ENCODE measurements at places on chromosomes 2 and 18. TPM values are rescaled to one million over a fixed set of nuclear protein-coding genes. Genes with fewer than 3 reads are reported as not detected.

DNA sequence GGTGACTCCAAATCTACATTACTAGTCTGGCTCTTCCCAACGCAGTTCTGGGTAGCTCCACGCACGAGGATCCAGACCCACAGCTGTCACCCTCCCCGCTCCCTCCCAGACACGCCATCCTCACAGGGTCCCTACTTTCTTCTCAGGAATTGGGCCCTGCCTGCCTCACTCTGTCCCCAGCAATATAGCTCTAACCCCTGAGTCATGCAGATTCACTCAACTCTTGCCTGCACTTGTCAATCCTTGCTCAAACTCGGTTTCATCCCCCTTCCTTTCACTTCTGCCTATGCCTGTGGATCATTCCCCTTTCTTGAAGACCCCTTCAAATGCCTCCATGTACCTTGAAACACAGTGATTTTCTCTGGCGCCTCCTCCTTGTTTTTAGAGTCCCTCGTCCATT is 5.0 kb downstream of the ST8SIA5 start:
- DNase-seq: no peak

DNA sequence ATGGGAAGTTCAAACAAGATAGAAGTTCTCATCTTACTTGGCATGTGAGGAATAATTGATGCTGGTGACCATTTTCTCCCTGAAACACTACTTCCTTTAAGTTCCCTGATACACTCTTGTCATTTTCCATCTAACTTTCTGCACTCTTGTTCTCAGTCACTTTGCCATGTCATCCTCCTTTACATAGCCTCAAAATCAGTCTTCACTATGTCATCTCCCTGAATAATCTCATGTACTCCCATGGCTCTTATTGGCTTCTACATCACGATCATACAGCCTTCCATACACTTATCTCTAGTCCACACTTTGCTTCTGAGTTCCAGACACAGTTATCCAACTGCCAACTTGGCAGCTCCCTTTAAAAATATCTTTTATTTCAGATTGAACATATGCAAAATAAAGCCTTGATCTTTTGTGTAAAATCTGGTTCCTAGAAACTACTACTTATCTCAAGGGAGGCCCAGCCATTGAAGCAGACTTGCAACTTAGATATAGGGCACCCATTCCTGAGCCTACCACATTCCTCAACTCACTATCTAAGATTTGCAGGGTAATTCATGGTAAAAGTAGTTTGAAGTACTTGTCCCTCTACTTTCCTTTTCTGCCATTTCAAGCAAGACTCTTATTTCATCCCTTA is 1070.2 kb upstream of the NXPH2 start:
- no peak for DNase-seq

DNA sequence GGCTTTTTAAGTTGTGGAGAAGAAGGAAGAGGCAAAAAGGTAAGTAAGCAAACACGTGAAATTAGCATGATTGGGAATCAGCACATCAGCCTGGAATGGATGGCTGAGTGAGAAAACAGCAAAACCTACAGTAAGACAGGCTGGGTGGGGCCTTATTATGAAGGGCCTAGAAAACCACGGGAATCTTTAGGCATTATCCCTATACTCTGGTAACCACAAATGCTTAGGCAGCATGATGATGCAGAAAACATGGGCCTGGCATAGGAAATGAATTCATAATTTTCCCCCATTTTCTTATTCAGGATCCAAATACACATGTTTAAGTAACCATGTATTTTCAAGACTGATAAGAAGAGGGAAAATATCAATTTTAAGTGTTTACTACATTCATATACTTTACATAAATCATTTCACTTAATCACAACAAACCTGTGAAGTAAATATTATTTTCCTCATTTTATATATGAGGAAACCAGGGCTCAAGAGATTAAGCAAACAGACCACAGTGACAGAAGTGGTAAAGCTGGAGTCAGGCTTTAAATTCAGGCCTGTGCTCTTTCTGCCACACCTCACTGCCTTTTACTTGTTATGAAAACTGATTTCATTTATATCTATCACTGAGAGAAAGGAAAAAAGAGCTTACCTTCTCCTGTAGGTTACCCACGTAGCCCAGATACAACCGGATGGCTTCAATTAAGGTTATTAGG is 4.0 kb downstream of the TMEM17 start:
- DNase-seq: no peak

The ELOA2 gene
- 0.12 TPM for polyA plus RNA-seq

- DNase-seq: peak; percentile 67
These were observed 8.8 kb downstream of the NAB1 start for GRCh38 chr2:190657474-190658255.

DNA sequence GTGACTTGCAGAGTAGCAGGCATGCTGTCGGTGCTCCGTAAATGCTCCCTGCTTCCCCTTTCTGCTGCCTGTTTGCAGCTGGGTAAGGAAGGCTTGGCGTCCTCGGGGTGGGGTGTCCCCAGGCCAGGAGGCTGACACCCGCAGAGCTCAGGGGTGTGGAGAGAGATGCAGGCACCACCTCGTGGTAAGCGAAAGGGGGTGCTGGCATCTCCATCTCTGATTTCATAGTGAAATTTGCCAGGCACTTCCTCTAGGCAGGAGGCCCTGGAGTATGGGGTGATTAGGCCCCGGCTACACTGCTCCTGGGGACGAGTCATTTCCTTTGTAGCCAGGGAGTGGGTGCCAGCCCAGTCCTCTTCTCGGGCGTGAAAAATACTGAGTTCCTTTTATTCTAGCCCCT is 160.4 kb downstream of the KLHL29 start:
- DNase-seq: no peak

The ARHGEF33 gene
- 0.84 TPM for polyA plus RNA-seq

The ABCG8 gene
- polyA plus RNA-seq: 0.28 TPM

All from muscle of leg (tissue), 16 donors.